Natural killer cell (primary cell): ENCODE measurements at places on chromosomes 3 and 15. TPM values are rescaled to one million over a fixed set of nuclear protein-coding genes. Genes with fewer than 3 reads are reported as not detected.

GPR27 gene
- 2.8 TPM for total RNA-seq

DNA sequence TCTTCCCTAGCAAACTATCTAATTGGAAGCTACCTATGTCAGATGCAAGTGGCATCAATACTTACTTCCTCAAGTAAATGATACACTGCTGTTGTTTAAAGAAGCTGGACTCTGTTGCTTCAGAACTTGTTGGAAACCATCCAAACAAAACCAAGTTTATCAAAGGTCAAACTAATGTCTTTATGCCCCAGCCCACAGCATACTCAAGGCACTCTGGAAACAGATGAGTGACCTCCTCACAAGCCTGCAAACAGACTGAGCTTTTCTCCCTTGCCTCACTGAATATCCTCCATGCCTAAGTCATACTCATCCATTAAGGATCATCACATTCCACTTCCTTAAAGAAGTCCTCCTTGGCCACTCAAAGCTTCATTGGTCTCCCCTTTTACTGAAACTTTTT, 107.4 kb upstream of the ACP3 start:
- no peak for DNase-seq

PRSS50 gene
- total RNA-seq: not detected

DNA sequence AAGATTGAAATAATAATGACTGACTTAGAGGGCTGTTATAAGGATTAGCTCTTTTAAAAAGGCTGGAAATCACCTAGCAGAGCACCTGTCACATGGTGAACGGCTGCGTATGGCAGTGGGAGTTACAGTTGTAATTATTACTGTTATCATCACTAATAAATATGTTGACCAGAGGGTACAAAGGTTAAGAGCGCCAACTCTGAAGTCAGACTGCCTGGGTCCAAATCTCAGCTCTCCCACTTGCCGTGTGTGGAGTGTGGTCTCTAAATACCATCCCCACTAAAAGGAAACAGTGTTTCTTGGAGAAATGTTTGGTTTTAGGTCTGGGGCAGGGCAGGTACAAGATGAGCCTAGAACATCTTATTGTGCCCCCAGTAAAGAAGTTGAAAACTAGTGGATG, 6.0 kb upstream of the RAD18 start:
- DNase-seq: no peak

DNA sequence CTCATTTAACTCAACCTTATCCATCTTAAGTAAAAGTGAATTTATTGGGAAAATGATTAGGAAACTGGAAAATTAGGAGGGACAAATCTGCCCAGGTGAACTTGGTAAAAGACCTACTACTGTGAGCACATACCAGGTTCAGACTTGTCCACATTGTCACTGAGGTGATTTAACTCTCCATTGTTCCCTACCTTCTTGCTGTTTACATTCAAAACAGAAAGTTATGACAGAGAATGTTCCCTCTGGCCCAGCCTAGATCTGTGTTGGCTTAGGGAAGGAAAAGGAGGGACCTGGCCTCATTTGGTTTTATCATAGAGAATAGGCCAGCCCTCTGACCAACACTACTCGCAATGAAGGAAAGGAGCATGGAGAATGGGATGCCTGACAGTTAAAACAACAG, 117.6 kb downstream of the SATB1 start:
- no peak for DNase-seq

DNA sequence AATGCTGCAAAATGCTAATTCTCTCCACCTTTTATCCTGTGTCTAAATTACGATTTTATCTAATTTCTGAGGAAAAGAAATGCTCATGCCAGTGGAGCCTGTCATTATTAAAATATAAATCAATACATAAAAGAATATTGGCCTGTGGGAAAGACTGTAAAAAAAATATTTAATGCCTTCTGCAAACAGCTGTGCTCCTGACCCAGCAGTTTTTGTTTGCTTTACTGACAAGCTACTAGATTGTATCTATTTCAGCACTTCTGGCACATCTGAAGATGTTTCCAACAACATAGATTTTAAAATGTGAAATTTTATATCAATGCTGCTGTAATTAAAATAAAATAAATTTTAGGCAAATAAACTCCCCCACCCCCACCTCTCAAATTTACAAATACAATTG, 493.6 kb upstream of the AGTR1 start:
- no peak for DNase-seq

LIPH gene
- 0.16 TPM for total RNA-seq

DGKG gene
- 0.25 TPM for total RNA-seq

DNA sequence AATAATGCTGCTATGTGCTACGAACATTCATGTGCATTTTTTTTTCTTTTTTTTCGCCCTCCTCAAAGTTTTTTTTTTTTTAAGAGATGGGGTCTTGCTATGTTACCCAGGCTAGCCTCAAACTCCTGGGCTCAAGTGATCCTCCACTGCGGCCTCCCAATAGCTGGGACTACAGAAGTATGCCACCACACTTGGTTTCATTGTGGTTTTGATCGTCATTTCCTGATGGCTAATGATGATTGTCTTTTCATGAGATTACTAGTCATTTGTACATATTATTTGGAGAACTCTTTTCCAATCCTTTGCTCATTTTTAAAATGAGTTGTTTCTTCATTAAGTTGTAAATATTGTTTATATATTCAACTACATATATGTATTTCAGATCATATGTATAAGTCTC, 48.8 kb downstream of the FBXO22 start:
- no peak for DNase-seq

DNA sequence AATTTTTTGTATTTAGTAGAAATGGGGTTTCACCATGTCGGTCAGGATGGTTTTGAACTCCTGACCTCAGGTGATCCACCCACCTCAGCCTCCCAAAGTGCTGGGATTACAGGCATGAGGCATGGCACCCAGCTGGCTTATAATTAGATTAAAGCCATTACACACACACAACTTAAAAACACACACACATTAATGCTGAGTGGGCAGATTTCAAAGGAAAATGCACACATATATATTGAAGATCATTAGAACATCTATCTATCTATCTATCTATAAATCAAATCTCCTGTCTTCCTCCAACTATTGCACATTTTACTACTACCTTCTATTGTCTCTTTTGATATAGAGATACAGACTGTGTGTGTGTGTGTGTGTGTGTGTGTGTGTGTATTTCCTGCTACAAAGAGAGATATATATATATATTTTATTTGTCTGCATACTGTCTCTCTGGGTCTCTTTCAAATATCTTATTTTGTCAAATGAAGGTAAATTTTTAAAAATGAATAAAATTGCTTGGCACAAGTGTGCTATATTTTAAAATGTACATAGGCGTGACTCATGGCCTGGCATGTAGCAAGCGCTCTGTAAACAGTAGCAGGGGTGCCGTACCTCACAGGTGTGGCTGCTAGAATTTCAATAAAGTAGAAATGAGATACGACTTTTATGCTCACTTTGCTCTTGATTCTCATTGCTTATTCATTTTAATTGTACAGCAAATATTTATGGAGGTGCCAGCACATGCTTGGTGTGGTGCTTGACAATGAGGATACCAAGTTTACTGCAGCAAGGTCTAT, 655.8 kb downstream of the AGBL1 start:
- DNase-seq: no peak

DNA sequence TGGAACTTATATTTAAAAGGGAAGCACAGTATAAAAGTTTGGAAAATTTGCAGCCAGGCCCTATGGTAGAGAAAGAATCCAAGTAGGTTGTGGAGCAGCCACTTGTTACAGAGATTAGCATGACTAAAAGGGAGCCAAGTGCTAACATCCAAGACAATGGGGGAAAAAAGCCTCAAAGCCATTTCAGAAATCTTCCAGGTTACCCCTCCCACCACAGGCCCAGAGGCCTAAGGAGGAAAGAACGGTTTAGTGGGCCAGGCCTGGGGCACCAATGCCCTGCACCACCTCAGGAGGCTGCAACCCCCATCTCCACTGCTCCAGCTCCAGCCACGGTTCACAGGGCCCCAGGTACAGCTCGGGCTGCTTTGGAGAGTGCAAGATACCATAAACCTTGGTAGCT, 69.9 kb downstream of the IGF2BP2 start:
- DNase-seq: no peak

- DNase-seq: peak; percentile 11
These were observed 392.0 kb upstream of the RORA start for GRCh38 chr15:61621146-61621545.

DNA sequence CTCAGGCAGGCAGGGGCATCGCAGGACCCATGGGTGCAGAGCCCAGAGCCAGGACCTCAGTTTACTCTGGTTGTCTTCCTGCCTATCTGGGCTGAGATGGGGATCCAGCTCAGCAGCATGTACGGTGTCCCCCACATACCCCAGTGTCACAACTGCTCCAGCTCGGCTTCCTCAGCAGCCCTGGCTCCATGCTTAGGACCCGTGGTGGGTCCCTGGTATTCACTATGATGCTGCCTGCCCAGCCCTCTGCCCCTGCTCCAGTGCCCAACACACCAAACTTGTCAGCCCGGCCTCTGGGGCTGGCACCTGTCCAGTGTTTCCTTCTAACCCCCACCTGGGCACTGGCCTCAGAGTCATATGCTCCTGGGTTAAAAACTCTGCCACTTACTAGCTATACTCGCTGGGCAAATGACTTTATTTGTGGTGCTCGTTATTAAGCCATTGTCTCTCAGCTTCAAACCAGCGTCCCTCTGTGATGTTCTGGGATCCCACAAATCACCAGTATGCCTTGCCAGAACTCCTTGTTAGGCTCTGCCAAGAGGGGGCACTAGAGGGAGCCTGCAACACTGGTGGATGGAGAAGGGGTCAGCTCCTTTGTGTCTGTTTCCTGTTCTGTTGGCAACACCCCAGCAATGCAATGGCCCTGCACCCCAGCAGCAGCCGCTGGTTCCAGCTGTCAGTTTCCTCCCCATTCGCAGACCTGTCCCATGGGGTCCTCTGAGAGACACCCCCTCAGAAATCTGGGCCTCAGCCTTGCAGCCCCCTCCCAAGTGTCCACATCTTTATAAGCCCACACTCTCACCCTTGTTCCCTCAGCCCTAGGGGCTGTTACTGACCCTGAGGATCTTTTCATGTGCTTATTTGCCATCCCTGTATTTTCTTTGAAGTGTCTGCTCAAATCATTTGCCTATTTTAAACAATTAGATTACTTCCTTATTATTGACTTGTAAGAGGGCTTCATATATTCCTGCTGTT, 24.1 kb upstream of the MRPS22 start:
- DNase-seq: no peak

- DNase-seq: no peak
These were observed 25.0 kb downstream of the MITF start for GRCh38 chr3:69764121-69764741.

SLC22A14 gene
- 0.20 TPM for total RNA-seq

GOLGA8G gene
- total RNA-seq: not detected

STAC gene
- total RNA-seq: not detected

DNA sequence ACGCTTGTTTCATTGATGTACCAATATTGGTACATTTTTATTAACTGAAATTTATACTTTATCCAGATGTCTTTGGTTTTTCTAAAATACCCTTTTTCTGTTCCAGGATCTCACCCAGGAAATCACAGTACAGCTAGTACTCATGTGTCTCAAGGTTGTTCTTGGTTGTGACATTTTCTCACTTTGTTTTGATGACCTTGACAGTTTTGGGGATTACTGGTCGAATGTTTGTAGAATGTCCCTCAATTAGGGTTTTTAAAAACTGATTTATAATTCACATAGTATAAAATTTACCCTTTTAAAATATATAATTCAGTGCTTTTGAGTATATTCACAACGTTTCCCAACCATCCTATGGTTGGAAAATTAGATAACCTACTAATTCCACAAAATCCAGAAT, 6.3 kb upstream of the SNRPN start:
- no peak for DNase-seq

TNFSF10 gene
- total RNA-seq: 27.7 TPM

DNA sequence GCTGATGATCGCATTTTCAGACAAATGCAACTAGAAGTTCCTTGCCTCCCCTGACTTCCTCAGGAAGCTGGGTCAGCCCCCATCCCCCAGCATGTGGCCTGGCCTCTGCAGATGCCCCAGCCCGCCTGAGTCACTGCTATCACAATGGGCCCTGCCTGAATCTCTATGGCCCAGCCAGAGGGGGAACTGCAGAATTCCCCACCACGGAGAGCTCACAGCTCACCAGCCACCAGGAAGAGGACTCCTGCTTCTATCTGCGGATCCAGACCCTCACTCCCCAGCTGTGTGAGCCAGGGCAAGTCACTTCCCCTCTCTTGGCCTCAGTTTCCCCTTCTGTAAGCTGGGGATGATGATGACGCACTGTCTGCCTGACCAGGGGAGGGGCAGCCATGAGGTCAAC, 6.9 kb downstream of the PLXND1 start:
- DNase-seq: no peak

DNA sequence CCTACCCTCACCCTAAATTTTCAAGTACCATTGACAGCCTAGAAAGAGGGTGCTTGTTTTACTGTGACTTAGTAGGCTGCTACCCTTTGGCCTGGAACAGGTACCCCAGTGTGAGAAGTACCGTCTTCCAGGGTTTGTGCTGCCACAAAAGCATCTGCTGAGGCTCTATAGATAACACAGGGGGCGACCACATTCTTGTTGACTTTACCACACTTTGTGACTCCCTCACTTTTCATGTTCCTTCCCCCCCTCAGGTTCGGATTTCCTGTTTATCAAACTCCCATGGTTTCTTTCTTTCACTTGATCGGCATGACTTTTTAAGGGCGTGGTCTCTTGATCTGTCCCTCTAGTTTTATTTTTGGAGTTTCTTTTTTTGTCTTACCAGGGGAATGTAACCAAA, 23.5 kb downstream of the EXOG start:
- DNase-seq: no peak

- DNase-seq: no peak
These were observed 19.6 kb upstream of the SEC13 start for GRCh38 chr3:10340476-10340875.

- DNase-seq: no peak
These were observed 342.6 kb downstream of the NSUN3 start for GRCh38 chr3:94405258-94406035.

GASK1A gene
- not detected for total RNA-seq

HRH1 gene
- not detected for total RNA-seq

- no peak for DNase-seq
These were observed 33.9 kb downstream of the KBTBD8 start for GRCh38 chr3:67031986-67032385.

CSTA gene
- 3.1 TPM for total RNA-seq

ZCWPW2 gene
- not detected for total RNA-seq

GP5 gene
- 0.88 TPM for total RNA-seq

DNA sequence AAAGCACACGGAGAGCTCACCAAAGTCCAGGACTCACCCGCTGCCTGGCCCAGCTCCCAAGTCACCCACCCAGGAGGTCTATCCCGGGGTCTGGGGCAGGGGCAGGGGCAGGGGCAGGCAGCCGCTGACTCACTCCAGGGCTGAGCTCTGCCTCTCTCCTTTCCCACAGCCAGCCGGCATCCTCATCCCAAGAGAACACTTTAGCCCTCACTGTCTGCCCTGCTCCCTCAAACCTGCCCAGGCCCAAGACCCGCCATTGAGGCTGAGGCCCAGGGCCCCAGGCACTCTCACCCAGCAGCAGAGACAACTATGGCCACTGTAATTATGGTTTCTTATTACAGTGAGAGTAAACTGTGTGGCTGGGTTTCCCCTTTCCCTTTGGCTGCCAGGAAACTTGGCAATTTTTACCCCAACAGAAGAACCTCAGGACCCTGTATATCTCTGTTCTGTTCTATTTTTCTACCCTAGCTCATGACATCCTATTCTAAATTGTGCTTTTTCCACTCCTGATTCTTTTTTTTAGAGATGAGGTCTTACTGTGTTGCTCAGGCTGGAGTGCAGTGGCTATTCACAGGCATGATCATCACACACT, 53.0 kb downstream of the IQSEC1 start:
- DNase-seq: no peak
